Stimulated activated CD8-positive, alpha-beta memory T cell treated with anti-CD3 and anti-CD28 coated beads, Interleukin-4, amount 100 ng/mL, for 1 hour (primary cell): ENCODE measurements at places on chromosomes 4 and X.

GRCh38 chrX:71976753-71977152, 66.1 kb downstream of the NHSL2 start:
- no peak for DNase-seq

DNA sequence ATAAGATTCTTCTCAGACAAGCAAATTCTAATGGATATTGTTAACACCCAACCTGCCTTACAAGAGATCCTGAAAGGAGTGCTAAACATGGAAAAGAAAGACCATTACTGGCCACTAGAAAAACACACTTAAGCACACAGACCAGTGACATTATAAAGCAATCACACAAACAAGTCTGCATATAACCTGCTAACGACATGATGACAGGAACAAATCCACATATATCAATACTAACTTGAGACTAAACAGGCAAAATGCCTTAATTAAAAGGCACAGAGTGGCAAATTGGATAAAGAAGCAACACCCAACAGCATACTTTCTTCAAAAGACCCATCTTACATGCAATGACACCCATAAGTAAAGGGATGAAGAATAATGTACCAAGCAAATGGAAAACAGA, 100.5 kb upstream of the PCDH18 start:
- no peak for DNase-seq

GRCh38 chrX:130110379-130111219, at the start of gene ELF4:
Gene ELF4 (minus strand): TSS chrX:130110497. CDS start chrX:130081330, 29,167 bp downstream.
- no peak for DNase-seq

GRCh38 chr4:159010100-159010499, 92.8 kb upstream of the RAPGEF2 start:
- no peak for DNase-seq

DNA sequence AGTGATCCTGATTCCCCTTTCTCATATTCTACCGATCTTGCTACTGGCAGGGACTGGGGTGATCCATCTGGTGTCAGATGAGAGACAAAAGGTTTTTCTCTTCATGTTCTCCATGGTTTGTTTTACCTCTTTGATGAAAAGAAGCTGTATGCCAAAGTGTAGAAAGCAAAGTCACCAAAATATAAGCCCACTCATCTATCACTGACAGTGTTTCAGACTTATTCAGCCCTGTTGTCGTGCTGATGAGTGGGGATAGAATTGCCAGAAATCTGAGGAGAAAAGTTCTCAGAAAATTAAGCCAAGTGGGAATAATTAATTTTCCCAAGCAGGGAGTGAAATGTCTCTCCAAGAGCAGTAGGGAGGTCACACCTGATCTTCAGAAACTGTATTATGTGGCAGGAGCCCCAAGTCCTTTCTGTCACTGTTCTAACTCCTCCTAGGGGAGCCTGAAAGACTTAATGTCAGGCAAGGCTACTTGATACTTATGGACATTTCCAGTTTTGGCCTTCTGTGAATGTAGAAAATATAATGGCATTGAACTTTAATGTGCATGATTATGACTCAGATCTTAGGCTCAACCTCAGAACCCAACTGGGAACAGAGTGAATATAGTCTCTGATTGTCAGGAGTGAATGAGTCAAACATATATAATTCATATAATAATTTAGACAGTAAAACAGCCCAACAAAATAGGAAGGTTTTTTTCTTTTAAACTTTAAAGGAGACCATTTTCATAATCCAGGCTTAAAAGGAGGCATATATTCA, 298.1 kb downstream of the ANKRD50 start:
- DNase-seq: no peak

DNA sequence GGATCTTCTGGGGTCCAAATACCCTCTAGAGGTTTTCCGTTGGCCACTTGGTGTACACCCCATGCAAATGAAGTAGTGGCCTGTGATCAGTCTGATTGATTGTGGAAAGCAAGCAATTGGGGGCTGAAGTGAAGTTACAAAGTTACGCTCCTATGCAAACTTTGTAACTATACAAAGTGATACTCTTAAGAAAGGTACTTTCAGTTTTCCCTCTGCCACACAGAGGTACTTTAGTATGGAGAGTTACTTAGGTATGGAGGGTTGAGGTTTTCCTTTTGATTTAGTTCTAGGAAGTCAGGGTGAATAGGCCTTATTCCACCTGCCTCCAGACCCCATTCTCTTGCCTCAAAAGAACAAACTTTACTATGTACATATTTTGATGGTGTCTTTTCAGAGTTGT, 28.7 kb downstream of the STAG2 start:
- no peak for DNase-seq

DNA sequence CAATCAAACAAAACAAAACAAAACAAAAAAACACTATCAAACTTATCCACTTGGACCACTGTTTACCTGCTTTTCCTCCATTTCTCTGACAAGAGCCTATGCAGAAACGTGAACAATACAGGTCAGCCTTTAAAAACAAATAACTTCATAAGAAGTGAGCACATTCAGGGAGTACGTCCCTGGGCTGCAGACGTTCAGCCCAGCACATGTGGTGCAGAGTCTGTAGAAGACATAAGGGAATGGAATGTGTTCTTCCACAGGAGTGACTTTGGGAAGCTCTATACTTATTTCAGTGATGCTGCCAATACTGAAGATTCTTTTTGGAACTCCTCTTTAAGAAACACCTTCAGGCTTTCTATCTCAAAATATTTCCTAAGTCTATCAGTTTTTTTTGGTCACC, 120.6 kb downstream of the SPRY1 start:
- no peak for DNase-seq

- no peak for DNase-seq
Measured at GRCh38 chr4:6716958-6717655, 1.1 kb downstream of the BLOC1S4 start.

DNA sequence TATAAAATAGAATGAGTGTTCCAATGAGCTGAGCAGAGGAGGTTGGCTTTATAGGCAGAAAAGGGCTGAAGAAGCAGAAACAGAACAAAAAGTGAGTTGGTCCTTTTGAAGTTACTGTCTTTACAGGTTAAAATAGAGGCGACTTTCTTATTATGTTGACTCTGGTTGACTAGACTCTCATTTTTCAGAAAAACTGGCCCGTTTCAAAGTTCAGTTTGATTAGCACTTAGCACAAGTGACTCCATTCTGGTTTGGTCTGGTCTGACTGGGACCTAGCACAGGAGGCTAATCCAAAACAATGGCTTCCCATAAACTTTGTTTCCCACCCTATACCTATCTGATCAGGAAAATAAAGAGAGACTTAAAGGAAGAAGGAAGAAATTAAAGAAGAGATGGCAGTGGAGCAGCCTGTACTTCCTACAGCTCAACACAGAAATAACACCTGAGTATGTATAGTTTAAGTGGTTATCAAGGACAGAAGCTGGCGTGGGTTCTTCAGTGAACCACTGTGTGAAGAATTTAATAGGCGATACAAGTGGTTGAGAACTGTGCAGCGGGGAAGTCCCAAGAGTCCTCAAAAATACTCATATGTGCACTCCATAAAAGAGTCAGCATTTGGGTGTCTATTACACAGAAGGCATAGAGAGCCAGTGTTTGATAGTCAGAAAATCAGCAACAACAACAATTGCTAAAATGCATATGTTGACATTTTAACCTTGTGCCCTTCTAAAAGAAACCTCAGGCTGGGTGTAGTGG, 554.8 kb upstream of the HTR2C start:
- no peak for DNase-seq

DNA sequence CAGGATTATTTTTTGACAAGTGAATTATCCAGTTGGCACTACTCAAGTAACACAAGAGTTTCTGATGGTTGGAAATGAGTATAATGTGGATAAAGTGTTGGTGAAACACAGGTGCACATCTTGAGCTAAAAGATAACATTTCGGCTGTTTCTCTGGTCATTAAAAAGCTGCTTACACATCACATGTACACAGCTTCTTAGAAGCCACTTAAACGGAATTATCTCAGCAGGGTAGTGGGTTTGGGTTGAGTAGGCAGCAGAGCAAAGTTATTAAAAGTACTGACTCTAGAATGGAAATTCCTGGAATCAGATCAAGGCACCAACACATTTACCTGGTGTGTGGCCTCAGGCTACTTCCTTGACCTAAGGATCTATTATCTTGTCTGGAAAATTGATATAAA, 55.4 kb upstream of the RASSF6 start:
- no peak for DNase-seq

GRCh38 chr4:98786866-98787265, 128.5 kb upstream of the TSPAN5 start:
- DNase-seq: no peak

- DNase-seq: no peak
Measured at GRCh38 chr4:26238778-26239679, 81.8 kb upstream of the RBPJ start.

- no peak for DNase-seq
Measured at GRCh38 chr4:102825261-102826091, 1.9 kb downstream of the UBE2D3 start.

DNA sequence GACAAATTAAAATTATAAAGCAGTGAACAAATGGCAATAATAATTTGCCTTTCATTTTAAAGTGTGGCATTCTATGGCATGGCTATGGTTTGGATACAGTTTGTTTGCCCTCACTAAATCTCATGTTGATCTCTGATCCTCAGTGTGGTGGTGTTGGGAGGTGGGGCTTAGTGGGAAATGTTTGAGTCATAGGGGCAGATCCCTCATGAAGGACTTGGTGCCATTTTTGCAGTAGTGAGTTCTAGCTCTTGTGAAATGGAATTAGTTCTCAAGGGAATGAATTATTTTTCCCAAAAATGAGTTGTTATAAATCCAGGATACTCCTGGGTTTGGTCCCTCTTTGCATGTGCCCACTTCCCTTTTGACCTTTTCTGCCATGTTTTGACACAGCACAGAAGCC, 181.4 kb downstream of the AMELX start:
- no peak for DNase-seq

GRCh38 chr4:11194431-11194830, 234.3 kb downstream of the HS3ST1 start:
- DNase-seq: no peak

- no peak for DNase-seq
Measured at GRCh38 chr4:21921526-21922180, 26.9 kb downstream of the KCNIP4 start.

DNA sequence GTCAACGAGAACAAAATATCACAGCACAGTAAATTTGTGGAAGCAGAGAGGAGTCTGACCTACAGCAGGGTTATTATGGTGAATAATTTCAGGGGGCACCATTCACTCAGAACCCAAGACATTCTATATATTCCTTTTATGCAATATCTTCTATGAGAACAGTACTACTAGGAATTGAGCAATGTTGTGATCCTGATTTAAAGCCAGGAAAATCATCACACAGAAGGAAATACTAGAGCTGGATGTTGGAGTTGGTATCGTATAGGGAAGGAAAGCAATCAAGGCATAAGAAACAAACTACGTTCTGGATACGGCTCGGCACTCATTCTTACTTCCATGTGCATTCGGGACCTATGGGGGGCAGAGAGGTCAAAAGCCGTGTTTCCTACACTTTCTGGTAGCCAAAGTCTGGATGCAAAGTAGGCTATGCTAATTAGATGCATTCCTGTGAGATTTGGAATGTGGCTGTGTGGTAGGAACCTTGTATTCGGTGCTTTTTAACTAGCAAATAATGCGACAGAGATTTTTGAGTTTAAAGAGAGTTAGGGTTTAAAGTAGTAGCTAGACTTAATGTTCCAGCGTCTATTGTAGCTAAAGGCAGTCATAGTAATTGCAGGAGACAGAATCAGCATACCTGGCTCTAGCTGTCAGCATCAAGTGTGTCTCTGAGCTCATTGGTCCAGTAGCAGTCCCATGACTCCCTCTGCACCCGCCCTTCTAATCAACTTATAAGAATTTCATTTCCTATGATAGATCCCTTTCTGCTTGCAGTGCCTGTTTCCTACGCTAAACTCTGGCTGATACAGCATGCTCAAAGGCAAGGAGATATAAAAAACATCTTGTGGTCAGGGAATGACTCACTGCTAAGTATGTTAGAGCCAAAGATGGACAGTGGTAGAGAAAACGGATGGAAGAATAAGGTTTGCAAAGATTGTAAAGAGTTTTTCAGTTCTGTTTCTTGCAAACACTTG, 43.3 kb upstream of the PDGFC start:
- no peak for DNase-seq

DNA sequence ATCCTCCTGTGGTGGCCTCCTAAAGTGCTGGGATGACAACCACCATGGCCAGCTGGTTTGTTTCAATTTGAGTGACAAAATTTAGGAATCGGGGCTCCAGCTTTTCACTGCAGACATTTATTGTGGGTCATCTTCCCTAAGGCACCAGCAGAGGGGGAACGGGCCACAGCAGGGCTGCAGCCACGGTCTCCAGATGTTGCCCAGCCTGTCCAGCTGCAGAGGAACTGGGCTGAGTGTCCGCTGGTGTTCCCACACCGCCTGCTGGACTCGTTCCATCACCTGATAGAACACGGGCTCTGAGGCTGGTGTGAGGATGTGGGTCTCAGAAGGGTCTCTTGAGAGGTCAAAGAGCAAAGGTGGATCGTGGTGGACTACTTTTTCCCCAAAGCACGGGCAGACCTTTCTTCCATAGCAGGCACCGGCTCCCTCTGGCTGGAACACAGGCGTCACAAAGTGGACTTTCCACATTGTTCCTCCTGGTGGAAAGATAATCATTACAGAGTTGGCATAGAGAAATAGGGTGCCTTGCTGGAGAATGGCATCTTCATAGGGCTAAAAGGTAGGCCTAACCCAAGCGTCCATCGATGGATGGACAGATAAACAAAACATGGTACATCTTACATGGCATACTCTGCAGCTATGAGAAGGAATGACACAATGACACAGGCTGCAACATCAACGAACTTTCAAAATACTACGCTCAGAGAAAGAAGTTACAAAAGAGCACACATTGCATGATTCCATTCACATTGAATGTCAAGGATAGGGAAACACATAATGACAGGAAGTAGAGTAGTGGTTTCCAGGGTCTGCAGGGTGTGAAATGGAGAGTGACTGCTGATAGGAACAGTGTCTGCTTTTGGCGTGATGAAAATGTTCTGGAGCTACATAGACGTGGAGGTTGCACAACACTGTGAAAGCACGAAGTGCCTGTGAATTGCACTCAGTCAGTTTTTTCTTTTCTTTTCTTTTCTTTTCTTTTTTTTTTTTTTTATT, 5.9 kb upstream of the ARSD start:
- no peak for DNase-seq
